Activated T-helper 1 cell treated with anti-CD3 and anti-CD28 coated beads, Interleukin-2, amount 50 U/mL, for 16 hours (primary cell): ENCODE measurements at places on chromosomes 11 and 22.

DNA sequence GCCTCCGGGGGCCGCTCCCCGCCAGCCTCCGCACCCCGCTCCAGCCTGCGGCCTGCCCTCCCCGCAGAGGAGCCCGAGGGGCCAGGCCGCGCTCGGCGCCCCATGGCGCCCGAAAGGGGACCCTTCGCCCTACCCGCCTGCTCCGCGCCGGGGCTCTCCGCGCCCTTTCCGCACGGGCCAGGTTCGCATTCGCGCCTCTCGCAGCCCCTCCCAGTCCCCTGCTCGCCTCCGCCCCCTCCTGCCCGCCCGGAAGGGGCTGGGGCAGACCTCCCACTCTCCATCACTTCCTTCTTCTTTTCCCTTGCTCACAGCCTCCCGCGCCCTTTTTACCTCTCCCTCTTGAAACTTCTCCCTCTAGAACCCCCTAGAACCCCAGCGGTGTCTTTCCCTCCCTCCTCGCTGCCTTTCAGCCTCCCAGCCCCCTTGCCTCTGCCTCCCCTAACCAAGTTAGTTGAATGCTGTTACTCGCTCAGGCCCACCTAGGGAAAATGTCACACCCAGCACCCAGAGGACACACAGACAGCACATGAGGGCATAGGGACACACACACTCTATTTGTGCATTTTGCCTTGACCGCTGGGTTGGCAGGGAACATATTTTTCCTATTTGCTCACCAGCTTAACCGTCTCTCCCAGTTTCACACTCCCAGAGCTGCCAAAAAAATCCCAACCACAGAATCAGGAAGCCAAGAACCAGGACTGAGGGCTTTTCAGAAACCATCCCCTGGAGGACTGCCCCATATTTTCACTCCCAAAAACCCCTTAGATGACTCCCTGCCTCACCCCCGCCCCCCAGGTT is at the start of gene SLC43A3:
Gene SLC43A3, minus strand, starts transcription at position 193 of the 798 bp plus-strand sequence. CDS start 949 bp downstream, outside the sequence.
- peak; percentile 17 for DNase-seq

DNA sequence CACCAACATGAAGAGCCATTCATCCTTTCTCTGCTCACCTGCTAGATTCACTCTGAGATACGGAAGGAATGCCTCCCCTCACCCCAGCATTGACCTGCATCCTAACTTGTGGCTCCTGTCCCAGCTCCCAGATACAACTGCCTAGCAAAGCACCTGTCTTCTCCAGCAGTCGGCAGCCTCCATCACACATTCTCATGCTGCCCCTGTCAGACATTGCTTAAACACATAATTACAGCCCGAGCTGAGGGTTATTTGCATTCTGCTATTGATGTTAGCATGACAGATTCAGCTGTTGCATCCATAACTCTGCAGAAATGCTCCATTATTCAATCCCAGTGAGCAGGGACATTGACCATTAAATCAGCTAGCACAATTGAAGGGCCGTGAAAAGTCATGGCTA is 184.4 kb upstream of the NARS2 start:
- DNase-seq = no peak

- DNase-seq = no peak
Observed at GRCh38 chr11:33699515-33700062, 1.0 kb downstream of the C11orf91 start.

DNA sequence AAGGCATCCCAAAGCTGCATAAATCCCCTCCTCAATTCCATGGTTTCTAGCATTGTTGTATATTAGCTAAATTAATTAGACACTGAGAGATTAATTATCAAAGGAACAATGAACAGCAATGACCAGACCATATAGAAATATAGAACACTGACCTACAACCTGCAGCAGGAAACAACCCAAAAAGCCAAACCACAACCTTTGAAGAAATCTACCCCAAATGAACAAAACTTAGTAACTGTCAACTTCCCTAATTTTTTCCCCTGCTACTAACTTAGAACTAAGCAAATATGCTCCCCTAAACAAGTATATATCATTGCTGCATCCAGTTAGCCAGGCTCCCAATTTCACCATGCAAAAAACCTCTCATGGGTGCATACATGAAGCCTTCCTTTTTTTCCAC is 268.0 kb upstream of the ANO3 start:
- DNase-seq = no peak

GRCh38 chr11:6622261-6623171 is 3.3 kb upstream of the TPP1 start:
- DNase-seq = no peak

DNA sequence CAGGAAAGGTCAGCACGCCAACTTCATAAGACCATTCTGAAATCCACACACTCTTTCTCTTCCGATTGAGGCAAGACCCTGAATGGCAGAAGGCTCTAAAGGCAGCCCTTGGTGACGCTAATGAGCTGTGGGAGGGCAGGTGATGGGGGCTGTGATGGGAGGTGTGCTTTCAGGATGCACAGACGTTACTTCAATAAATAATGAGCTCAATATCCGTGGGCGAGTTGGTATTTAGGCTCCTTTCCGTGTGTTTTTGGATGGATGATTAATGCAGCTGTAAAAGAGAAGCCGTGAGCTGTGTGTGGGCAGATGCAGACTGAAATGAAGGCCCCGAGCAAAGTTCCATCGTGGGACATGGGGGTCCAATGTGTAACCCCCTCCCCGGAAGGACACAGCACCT is 130.6 kb upstream of the CSNK2A3 start:
- no peak for DNase-seq

- no peak for DNase-seq
Observed at GRCh38 chr11:67645521-67646461, 4.7 kb downstream of the ACY3 start.

- DNase-seq = no peak
Observed at GRCh38 chr22:49155770-49156580, 671.7 kb downstream of the BRD1 start.

DNA sequence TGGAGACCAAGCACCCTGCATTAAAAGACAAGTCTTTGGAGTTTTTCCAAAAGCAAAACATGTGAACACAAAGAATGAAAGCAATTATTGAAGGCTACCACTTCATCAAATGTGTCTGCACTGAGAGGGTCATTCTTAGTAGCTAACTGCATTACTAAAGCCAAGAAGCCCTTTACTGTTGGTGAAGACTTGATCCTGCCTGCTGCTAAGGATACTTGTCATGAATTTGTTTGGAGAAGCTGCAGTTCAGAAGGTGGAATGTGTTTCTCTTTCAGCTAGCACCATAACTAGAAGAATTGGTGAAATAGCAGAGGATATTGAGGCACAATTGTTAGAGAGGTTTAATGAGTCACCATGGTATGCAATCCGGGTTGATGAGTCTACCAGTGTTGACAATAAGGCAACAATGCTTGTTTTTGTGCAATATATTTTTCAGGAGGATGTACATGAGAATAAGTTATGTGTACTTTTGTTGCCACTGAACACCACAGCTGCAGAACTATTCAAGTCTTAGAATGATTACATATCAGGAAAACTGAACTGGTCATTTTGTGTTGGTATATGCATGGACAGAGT is 457.3 kb upstream of the ISX start:
- DNase-seq = no peak

DNA sequence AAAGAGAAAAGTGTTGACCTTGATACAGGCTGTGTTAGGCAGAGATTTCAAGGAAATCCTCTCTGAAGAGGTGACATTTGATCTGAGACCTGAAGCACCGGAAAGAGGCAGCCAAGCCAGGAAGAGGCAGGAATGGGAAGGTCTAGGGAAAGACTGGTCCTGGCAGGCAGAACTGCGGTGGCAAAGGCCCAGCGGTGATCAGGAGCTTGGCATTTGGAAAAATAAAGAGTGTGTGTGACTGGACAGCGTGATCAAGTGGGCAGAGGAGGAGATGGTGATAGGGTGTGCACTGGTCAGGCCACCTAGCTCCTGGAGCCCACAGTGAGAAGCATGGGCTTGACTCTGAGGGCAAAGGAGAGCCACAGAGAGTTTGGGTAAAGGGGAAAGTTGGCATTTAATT is 27.2 kb upstream of the GAB4 start:
- no peak for DNase-seq

DNA sequence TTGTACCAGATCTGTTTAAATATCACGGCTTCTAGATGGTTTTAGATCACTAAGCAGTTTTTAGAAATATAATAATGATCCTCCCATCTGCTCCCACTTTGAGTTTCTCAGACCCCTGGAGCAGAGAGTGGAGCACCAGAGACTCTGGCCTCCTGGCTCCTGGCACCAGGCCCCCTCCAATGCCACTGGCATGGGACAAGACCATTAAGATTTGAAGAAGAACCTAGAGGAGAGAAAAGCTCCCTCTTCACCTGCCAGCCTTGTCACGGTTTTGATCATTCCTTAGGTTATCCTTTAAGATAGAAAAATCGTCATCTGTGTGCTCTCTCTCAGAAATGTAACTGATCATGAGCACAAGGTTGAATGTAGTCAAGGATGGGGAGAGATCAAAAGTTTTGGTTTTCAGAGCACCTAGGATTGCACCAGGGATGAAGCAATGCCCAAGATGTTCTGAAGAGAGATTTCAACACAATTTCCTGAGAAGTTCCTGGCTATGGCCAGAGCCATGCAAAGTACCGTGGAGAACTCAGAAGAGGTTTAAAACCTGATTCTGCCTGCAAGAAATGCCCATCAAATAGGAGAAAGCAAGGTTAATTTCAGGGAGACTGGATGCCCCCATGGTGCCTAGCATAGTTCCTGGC is 22.2 kb downstream of the IL10RA start:
- no peak for DNase-seq

GRCh38 chr11:8531312-8531711 is 62.7 kb downstream of the STK33 start:
- no peak for DNase-seq
